CD14-positive monocyte (primary cell): ENCODE measurements at places on chromosomes 2 and 18. TPM values are rescaled to one million over a fixed set of nuclear protein-coding genes. Genes with fewer than 3 reads are reported as not detected.

- no peak for DNase-seq
These were observed 69.2 kb upstream of the CABLES1 start for GRCh38 chr18:23066060-23066459.

The ARHGAP28 gene
- not detected in 2 replicates for polyA plus RNA-seq

- DNase-seq, result no peak
These were observed 689.0 kb upstream of the FSHR start for GRCh38 chr2:49843314-49843713.

The SLC25A12 gene
- 4.5 and 8.8 TPM in 2 replicates for polyA plus RNA-seq

The MYO5B gene
- polyA plus RNA-seq, result not detected

GRCh38 chr2:12705742-12706141 lies 11.0 kb upstream of the TRIB2 start:
- no peak for DNase-seq

The NABP1 gene
- 8.0 TPM for polyA plus RNA-seq
